ENCODE measurements at places on chromosomes 2 and 18.
A peak's percentile ranks its signal among the peaks of the same experiment; 100 is the strongest.

GRCh38 chr2:150490466-150490865, 3.0 kb upstream of the RND3 start:
- no peak for DNase-seq

GRCh38 chr2:26692897-26693849, 651 bp downstream of the KCNK3 start:
- no peak for DNase-seq

DNA sequence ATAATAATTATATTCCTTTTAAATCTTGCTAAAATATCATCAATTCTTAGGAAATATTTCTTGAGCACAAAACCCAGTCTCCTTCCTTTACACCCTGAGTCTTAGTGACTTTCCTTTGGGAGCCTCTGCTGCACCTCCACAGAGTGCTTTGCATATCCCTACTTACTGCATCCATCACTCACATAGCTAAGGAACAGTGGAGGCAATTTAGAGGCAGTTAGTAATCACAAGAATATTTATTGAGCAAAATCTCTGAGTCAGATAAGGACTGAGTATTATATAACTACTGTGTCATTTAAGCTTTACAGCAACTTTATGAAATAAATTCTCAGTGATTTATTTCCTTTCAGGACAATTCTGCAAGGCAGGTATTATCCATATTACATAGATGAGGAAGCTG, 327.7 kb downstream of the TMX3 start:
- no peak for DNase-seq

DNA sequence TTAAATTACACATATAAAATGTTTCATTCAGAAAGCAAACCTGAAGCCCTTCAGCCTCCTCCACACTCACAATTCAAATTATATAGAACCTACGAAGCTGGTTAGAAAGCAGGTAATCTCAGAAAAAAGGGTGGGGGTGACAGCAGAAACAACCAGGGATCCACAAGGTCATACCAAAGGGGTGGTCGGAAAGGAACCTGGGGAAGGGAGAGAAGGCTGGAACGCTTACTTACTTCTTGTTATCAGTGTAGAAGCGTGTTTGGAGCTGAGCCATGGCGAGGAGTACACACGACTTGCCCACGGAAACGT, 316 bp downstream of the WDR12 start:
- DNase-seq, result no peak

- no peak for DNase-seq
Measured at GRCh38 chr18:9210966-9211365, 74.4 kb downstream of the ANKRD12 start.

GRCh38 chr2:237556773-237557632, 9.4 kb upstream of the PRLH start:
- DNase-seq, result peak; percentile 74

DNA sequence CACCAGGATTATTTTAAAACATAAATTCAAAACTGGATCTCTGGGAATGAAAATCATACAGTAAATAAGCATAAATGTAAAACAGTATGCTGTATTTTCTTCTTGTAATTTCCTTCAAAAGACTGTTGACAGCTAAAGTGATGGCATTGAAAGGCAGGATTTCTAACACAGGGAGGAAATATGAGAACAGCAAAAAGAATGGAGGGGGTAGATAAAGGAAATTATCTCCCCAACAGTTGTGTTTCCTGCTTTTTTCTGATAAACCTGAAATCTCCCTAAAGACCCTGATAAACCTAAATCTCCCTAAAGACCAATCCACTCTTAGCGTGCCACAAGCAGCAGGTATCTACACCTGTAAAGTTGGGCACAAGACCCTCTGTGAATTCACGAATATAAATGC, 50.8 kb downstream of the PIAS2 start:
- no peak for DNase-seq

DNA sequence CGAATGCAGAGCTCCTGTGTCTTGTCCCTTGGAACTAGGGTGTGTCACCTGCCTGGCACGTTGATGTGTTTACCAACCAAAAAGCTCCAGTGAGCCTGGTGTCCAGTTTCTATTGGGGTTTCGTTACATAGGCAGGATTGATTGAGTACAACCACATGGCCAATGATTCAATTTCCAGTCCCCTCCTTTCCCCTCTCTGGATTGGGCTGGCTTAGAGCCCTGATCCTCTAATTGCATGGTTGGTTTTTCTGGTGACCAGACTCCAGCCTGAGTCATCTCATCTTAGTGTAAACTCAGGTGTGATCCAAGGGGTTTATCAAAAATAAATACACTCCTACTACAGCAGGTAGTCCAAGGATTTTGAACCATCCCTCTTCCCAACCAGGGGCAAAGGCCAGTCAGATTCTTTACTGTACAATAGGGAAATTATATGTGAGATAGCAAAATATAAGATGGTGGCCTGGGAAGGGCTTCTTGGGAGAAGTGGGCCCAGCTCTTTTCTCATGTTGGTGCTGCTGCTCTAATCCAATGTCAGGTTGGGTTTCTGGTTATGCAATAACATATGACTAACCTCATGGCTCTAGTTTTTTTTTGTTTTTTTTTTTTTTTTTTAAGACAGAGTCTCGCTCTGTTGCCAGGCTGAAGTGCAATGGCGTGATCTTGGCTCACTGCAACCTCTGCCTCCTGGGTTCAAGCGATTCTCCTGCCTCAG, 64.7 kb upstream of the MGAT5 start:
- no peak for DNase-seq

All from GM10248 (cell line).